Aorta (tissue), 5 donors: ENCODE measurements at places on chromosomes 2 and 18. TPM values are rescaled to one million over a fixed set of nuclear protein-coding genes. Genes with fewer than 3 reads are reported as not detected.

DNA sequence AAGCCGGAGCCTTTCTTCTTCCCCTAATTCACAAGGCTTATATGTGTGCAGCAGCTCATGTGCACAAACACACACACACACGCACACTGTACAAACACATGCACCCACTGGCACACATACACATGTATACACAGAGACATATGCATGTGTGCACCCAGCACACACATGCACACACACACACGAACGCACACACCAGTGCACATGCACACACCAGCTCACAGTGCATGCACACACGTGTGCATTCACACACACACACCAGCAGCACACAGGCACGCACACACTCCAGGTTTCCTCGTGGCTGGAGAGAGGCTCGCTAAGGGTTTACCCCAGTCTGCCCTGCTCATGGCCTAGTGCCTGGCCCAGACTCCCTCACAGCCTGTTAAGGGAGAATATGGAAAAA lies 234.0 kb downstream of the EIPR1 start:
- DNase-seq = no peak

- DNase-seq = no peak
These were observed 84.6 kb downstream of the RAB31 start for GRCh38 chr18:9792565-9793245.

- no peak for DNase-seq
These were observed 286.4 kb downstream of the GALNT13 start for GRCh38 chr2:154158101-154158500.

DNA sequence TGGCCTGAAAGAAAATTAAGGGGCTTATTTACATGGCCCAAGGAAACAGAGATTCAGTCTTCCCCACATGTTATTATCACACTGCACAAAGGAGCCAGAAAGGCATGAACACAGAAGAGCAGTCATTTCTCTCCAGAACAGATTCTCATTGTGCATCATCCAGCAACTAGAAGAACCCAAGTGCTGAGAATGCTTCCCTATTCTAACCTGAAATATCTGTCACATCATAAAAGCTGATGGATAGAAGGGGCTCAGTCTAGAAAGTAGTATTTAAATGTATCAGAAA lies 145.8 kb downstream of the TMEM163 start:
- no peak for DNase-seq

CELF4 gene
- total RNA-seq = not detected

RUFY4 gene
- total RNA-seq = 0.39 TPM
